ENCODE measurements at places on chromosomes 2 and 18. TPM values are rescaled to one million over a fixed set of nuclear protein-coding genes. Genes with fewer than 3 reads are reported as not detected.
A peak's percentile ranks its signal among the peaks of the same experiment; 100 is the strongest.

DNA sequence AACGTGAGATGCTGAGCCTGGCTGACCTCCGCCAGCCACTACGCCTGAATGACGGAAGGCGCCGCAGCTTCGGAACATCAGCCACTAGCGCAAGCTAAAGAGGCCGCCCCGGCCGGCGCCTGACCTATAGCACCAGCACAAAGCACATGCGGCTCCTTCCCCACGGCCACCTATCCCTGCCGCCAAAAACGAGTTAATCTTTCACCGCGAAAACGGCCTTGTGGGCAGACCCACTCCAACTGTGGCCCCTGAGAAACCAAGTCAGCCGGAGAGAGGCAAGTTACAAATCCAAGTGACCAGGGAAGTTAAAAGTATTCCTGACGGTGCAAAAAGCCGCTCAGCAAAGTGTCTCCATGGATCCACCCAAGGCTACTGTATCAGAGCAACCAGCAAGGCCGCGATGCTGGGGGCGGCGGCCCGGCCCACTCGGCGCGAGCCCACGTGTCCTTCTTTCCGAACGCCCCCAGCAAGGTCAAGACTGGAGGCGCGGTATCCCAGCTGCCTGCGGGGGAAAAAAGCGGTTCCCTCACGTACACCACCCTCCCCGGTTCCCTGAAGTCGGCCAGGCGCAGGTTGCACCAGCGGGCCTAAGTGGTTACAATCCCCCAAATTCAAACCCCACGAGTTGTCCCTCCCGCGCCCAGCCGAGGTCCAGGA lies 575 bp downstream of the HSPD1 start:
- peaks cover 4% of the 10 kb centered on the region for H3K27me3 ChIP-seq
- H3K4me3 ChIP-seq = peak overlapping the region; percentile 97
- peak overlapping the region; percentile 91 for H3K27ac ChIP-seq
- peaks cover 17% of the 10 kb centered on the region for H3K4me1 ChIP-seq
- DNase-seq = peak; percentile 74

- H3K4me1 ChIP-seq = peaks cover 24% of the 10 kb centered on the region
- H3K27ac ChIP-seq = no peak overlapping the region
- no peak for DNase-seq
- H3K36me3 ChIP-seq = peaks cover 18% of the 10 kb centered on the region
Observed at GRCh38 chr18:44708451-44709083, 27.9 kb downstream of the SETBP1 start.

DNA sequence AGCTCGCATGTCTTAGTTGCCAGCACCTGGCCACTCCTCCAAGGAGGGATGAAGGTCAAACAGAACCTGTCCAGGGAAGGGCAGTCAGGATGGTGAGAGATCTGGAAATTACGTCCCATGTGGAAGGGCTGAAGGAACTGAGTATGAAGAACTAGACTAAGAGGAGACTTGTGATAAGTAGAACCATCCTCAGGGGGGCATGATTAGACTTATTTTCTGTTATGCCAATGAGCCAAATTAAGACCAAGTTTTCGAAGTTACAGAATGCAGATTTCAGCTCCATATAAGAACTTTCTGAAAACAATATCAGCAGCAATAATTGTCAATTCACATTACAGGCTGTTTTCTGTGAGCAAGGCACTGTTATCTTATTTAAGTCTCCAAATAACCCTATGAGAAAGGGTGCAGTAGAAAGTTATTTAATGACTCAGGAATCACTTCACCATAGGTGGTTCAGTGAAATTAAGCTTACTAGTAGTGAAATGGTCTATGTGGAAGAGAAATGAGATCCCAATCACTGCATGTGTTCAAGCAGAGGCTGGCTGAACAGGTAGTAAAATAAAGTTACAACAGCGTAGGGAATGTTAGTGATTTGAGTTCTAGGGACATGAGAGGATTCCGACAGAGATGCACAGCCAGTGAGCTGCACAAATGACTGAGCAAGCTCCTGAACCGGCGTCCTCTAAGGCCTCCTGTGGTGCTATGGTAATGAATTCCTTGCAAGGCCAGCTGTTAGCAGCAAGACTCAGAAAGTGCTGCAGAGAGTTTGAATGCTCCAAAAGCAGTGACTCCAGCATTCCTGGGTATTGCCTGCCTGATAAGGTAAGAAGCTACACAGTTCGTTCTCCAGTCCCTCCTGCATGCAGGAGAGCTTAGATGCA lies 4.5 kb upstream of the DYM start:
- peaks cover 7% of the 10 kb centered on the region for H3K4me1 ChIP-seq
- peaks cover under 1% of the 10 kb centered on the region for H3K27me3 ChIP-seq

DNA sequence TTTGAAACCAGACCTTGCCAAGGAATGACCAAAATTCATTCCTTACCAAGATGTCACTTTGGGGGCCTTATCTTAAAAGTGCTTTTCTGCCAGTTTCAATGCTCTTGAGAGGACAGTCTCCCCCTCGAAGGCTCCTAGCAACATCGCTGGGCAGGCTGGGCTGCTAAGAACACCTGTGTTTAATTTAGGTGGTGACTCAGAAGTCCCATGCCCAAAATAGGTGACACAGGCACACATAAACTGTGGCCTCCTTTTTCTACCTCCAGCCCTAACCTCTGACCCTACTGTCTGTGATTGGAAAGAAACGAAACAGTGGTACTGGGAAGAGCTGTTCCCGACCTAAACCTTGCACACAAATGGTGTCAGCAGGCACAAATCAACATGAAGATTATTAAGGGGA lies 28.7 kb upstream of the ROCK2 start:
- no peak overlapping the region for H3K4me3 ChIP-seq
- no peak for DNase-seq
- no peak overlapping the region for H3K27ac ChIP-seq

GRCh38 chr2:49286726-49287125 lies 132.4 kb upstream of the FSHR start:
- no peak for DNase-seq
- H3K4me1 ChIP-seq = no peaks in the 10 kb centered on the region
- H3K27me3 ChIP-seq = no peaks in the 10 kb centered on the region

DNA sequence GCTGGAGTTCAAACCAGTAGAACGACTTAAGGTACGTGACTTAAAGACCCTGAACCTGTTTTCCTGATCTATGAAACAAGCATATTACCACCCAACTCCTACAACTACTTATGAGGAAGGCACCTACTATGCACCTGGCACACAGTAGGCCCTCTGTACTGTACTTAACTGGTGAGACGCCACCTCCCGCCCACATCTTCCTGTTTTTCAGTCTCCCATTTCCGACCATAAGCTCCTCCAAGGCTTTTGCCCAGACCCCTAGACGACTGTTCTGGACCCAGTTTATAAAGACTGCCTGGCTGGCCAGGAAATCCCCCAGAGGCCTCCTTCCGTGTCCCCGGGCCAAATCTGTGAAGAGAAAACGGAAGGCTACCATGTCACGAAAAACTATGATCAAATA lies 1.5 kb downstream of the GALNT14 start:
- peaks cover 19% of the 10 kb centered on the region for H3K4me1 ChIP-seq
- H3K4me3 ChIP-seq = peak overlapping the region; percentile 81
- no peaks in the 10 kb centered on the region for H3K36me3 ChIP-seq
- no peak for DNase-seq

- no peaks in the 10 kb centered on the region for H3K4me1 ChIP-seq
- DNase-seq = no peak
- no peak overlapping the region for H3K27ac ChIP-seq
- no peaks in the 10 kb centered on the region for H3K36me3 ChIP-seq
- H3K27me3 ChIP-seq = peaks cover 2% of the 10 kb centered on the region
- no peak overlapping the region for H3K4me3 ChIP-seq
Observed at GRCh38 chr2:18186816-18187613, 308.5 kb downstream of the KCNS3 start.

DNA sequence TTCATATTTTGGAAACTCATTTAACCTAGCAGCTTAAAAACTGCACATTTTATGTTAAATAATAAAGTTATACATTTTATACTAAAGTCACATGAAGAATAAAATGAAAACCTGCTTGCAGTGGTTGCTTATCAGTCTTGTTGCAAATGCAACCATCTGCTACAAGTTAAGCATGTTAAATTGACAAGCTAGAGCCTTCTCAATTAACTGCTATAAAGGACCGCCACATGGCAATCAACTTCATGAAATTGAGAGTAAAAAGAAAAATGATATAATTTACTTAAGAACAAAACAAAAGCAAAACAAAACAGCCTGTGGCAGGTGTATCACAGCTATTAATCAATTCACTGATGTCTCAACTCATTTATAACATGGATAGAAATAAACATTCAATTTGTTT lies 78.7 kb downstream of the RTTN start:
- H3K4me3 ChIP-seq = no peak overlapping the region
- no peaks in the 10 kb centered on the region for H3K27me3 ChIP-seq
- H3K36me3 ChIP-seq = no peaks in the 10 kb centered on the region

DNA sequence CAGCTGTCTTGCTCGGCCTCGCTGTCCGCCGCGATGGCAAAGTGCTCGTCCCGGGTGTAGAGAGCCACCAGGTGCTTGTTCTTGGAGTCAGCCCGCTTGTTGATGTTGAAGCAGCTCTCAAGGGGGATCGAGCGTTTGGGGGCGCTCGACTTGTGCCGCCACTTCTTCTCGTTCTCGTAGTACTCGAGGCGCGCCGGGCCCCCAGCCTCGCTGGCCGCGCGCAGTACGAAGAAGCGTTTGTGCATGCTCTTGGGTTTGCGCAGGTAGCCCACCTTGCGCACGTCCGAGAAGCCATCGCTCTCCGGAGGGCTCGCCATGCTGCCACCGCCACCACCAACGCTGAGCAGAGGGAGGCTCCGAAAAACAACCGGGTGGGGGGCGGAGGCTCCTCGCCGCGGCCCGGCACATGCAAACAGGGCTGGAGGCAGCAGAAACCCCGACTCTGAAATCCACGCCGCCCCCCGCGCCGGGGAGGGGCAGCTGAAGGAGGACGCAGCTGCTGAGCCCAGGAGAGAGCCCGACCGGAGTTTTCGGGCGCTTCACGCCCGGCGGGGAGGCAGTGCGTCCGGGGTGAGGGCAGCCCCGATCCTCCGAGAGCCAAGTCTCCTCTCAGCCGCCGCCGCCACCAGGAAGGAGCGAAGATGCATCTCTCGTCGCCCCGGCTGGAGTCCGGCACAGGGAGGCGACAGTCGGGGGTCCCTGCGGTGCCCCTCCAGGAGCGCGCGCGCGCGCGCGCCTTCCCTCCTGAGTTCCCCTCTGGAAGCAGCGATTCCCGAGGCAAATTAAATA lies 1.0 kb downstream of the IRS1 start:
- DNase-seq = peak; percentile 65
- peaks cover 10% of the 10 kb centered on the region for H3K27me3 ChIP-seq
- H3K27ac ChIP-seq = peak overlapping the region; percentile 66
- peaks cover 26% of the 10 kb centered on the region for H3K4me1 ChIP-seq

DNA sequence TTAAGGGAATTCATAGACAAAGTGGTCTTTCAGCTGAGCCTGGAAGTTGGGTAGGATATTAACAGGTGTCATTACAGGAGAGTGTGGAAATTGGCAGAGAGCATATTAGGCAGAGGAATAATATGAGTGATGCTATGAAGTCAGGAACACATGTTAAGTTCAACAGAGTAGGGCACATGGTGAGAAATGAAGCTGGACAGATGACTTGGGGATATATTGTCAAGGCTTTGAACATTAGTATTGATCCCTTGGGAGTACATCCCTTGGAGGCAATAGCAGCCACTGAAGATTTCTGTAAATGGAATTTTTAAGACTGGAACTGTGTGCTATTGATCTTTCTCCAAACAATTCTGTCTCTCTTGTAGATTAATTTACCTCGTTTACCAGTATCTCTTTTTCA lies 170.7 kb downstream of the SCG2 start:
- H3K27me3 ChIP-seq = no peaks in the 10 kb centered on the region
- peaks cover 16% of the 10 kb centered on the region for H3K4me1 ChIP-seq
- no peak for DNase-seq
- peak overlapping the region; percentile 16 for H3K27ac ChIP-seq
- no peak overlapping the region for H3K4me3 ChIP-seq

- peaks cover 3% of the 10 kb centered on the region for H3K4me1 ChIP-seq
- DNase-seq = no peak
- H3K36me3 ChIP-seq = no peaks in the 10 kb centered on the region
- H3K27me3 ChIP-seq = peaks cover 2% of the 10 kb centered on the region
Observed at GRCh38 chr2:201440182-201440581, 11.1 kb downstream of the TRAK2 start.

- no peak for DNase-seq
- H3K4me3 ChIP-seq = no peak overlapping the region
- no peaks in the 10 kb centered on the region for H3K36me3 ChIP-seq
- H3K27ac ChIP-seq = no peak overlapping the region
- peaks cover 2% of the 10 kb centered on the region for H3K4me1 ChIP-seq
- peaks cover 3% of the 10 kb centered on the region for H3K27me3 ChIP-seq
Observed at GRCh38 chr18:13302040-13302439, 83.5 kb downstream of the LDLRAD4 start.

DNA sequence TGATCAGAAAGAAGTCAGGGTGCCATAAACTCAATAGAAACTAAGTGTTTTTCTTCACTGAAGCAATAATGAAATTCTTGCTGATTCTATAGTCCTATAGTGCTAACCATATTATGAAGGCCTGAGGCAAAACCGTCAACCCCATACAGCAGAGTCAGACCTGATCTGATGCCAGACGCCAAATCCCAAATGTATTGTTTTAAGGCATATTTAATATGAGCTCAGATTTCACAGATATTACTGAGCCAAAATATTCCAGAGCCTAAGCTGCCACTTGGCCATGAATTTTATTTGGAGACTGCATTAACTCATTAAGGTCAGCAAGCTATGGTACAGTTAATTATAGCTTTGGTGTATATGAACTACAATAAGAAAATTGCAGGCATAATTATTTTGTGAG lies 53.4 kb downstream of the SCN1A start:
- no peaks in the 10 kb centered on the region for H3K27me3 ChIP-seq
- H3K4me1 ChIP-seq = peaks cover 14% of the 10 kb centered on the region
- no peaks in the 10 kb centered on the region for H3K36me3 ChIP-seq
- DNase-seq = no peak
- no peak overlapping the region for H3K4me3 ChIP-seq
- H3K27ac ChIP-seq = no peak overlapping the region

GRCh38 chr2:203328760-203329540 lies 756 bp downstream of the ABI2 start:
- DNase-seq = peak; percentile 65
- H3K4me3 ChIP-seq = peak overlapping the region; percentile 94
- H3K27ac ChIP-seq = peak overlapping the region; percentile 90
- H3K36me3 ChIP-seq = peaks cover 5% of the 10 kb centered on the region
- peaks cover 9% of the 10 kb centered on the region for H3K27me3 ChIP-seq

GRCh38 chr2:184113696-184114403 lies 484.5 kb upstream of the ZNF804A start:
- no peak for DNase-seq
- H3K4me1 ChIP-seq = no peaks in the 10 kb centered on the region
- H3K27ac ChIP-seq = no peak overlapping the region
- no peaks in the 10 kb centered on the region for H3K36me3 ChIP-seq
- no peak overlapping the region for H3K4me3 ChIP-seq

Gene SNORC
- 2.4 TPM for total RNA-seq

Gene NMUR1
- total RNA-seq = 0.32 TPM

Gene SKOR2
- total RNA-seq = 6.7 TPM

Gene MTIF2
- total RNA-seq = 25.2 TPM

Gene CKAP2L
- 3.3 TPM for total RNA-seq

Gene PLA2R1
- 0.34 TPM for total RNA-seq

Gene ITGB6
- not detected for total RNA-seq

Gene CXCR1
- total RNA-seq = not detected

Gene CRYGC
- not detected for total RNA-seq

Gene ZNF396
- 2.1 TPM for total RNA-seq

Gene PID1
- 5.3 TPM for total RNA-seq
